ENCODE measurements at places on chromosomes 1 and 21.

- no peak for DNase-seq
These were observed 46.3 kb upstream of the TMPRSS15 start for GRCh38 chr21:18449605-18450550.

GRCh38 chr21:41927727-41928409 lies 25.9 kb downstream of the C2CD2 start:
- DNase-seq: peak; percentile 90

GRCh38 chr1:246791303-246791918 lies 67.2 kb downstream of the SCCPDH start:
- no peak for DNase-seq

- no peak for DNase-seq
These were observed 86.1 kb upstream of the KIAA0040 start for GRCh38 chr1:175278734-175279116.

DNA sequence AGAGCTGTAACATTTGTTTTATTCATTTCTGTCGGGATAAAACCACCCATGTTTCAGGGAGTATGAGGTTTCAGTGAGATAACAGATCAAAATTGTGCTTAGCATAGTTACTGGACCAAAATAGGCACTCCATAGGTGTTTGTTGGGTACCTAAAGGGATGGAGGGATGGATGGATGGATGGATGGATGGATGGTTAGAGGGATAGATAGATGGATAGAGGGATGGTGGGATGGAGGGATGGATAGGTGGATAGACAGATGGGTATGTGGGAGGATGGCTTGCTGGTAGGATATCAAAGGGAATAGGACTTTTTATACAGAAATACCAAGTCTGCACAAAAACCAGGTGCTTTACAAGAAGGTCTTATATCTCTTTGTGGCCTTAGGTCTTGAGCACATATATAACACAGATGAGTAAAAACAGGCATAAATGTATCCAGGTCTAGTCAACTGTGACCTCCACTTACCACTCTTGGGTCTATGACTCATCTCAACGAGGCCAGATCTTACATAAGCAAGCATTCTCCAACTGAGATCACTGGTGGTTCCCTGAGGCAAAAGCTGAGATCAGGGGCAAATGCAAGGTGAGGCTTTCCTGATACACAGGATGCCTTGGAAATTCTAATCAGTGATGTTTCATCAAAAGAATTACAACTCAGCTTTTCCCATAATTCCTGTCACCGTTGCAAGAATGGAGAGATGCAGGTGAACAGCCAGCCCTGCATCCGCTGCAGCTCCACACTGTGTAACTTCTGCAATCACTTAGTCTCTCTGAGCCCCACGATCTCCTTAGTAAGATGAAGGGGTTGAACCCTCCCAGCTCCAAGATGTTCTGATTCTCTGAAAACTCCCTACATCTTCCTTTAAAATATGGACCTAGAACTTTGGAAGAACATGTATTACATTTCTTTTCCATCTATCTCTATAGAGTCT lies 32.0 kb downstream of the PTAFR start:
- no peak for DNase-seq

GRCh38 chr1:87334351-87335174 lies 5.9 kb downstream of the LMO4 start:
- DNase-seq: no peak

- DNase-seq: no peak
These were observed 78.6 kb downstream of the EXTL2 start for GRCh38 chr1:100816049-100816448.

DNA sequence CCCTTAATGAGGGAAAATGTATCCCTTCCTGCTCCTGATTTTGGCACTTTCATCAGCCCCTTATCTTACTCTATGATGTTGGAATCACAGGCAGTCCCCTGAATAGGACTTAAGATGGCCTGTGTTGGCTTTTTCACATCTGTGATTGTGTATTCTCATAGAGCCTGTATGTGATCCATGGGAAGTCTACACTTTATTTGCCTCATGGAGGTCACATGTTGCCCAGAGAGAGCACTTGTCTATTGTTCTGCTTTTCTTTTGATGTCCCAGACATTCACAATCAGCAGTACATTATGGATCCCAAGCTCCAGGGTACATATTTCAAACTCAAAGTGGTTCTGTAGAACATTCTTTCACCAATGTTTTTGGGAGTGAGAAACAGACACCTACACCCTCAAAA lies 885.2 kb upstream of the ADGRL2 start:
- DNase-seq: no peak

DNA sequence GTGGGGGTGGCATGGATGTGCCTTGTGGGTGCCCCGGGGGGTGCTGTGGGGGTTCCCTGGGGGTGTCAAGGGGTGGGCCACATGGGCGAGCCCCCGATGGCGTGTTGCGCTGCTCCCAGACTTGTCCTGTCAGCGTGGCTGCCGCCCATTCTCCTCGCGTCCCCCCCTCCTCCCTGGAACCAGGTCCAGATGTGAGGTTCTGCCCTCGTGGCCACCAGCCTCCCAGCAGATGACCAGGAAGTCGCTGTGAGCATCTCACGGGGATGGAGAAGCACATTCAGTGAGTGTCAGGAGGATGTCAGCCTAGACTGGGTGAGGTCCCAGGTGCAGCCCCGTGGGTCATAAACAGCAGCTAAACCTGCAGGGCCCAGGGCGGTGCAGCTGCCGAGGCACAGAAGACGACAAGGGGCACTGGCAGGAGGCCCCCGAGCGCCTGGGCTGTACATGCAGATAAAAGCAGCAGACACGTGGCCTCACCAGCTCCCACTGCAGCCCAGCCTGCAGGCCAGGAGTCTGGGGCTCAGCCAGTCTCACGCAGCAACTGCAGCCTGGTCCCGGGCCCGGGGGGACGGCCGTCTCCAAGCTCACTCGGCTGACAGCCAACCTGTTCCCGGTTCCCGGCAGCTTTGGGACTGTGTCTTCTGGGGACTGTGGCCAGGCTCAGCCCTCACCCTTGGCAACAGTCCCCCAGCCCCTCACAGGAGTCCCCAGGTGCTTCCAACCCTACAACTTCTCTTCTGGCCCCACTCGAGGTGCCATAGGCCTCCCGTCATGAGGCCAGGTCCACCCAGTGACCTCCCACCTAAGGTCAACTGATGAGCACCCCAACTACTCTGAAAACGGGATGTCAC lies 17.5 kb upstream of the COL6A2 start:
- no peak for DNase-seq

DNA sequence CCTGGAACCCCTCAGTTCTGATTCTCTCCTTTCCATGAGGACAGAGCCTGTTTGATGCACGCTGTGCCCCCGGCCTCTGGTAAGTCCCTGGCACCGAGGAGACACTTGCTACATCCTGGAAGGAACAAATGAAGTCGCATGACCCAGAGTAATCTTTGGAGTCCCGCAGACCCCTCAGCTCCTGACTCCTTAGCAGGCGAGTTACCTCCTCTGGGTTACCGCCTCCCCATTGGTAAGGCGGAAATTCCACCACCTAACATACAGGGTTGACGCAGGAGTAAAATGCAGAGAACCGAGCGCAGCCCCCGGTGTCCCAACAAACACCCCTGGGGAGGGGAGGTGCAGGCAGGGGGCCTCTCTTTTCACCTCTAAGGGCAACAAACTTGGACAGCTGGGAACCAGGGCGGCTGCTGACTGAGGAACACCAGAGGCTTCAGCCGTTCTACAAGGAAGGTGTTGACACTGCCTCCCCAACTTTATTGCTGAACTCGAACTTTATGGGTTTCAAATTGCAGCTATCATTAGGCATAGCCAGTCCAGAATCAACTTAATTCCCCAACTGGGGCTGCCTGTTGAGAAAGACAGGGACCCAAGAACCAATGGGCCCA lies 115.3 kb upstream of the IFFO2 start:
- no peak for DNase-seq

DNA sequence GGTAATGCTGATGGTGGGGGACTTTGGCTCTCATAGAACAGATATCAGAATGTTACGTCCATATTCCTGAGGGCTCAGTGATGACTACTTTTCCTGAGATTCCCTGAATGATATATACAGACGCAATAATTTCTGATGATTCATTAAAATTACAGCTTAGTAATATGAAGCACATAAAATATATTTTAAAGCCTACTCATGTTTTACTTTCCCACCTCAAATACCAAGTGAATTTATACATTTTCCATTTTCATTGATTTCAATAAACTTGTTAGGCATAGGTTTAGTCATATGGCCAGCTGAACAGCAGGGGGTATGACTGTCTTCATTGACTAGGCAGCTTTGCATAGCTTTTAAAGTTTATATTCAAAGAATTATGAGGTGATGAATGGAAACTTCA lies 26.2 kb upstream of the PDC start:
- DNase-seq: no peak

DNA sequence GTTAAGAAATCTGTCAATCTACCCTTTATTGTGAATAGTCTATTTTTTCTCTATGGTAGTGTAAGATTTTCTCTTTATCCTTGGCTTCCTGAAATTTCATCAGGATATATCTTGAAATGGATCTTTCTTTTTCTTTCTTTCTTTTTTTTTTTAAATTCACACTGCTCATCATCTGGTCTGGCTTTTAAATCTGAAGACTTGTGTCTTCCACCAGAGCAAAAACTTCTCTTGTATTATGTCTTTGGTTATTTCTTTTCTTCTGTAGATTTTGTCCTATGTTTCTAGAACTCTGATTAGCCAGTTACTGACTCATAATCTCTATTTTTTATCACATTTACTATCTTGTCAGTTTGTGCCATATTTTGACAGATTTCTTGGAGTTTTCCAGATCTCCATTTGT lies 133.8 kb upstream of the LMO4 start:
- no peak for DNase-seq

DNA sequence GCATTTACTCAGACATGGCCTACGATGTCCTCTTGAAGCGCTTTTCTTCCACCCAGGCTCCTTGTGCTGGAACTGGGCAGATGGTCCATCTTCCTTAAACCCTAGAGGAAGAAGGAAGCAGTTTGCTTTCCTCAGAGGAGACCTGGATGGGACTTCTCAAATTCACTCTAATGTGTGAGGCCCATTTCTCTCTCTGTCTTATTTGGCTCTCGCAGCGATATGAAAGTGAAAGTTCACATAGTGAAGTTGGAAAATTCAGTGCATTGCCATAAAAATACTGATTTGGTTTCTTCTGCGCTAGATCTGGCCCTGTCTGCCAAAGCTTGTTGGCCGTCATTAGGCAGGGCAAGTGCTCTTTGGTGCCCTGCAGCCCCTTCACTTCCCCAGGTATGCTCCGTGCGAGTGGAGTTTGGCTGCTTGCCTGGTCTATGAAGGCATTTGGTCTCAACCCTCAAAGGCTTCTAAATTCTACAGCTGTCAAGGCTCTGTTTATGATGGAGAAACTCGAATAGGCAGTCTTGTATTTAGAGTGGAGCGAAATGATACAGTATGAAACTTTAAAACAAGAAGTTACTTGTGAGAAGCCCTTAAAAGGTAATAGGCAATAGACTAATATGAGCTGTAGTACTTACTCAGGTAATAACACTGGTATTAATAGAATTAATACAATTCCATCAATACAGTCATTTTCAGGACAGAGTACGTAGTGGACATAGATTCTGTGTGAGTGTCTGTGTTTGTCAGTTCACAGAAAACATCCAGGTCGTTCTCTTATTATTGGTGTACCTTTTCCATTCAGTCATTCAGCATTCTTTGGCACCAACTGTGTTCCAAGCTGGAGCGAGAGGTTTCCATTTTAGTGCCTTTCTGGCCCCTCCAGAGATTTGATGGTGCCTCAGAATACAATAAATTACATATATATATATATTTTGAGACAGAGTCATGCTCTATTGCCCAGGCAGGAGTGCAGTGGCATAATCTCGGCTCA lies 20.5 kb downstream of the SZRD1 start:
- DNase-seq: no peak

DNA sequence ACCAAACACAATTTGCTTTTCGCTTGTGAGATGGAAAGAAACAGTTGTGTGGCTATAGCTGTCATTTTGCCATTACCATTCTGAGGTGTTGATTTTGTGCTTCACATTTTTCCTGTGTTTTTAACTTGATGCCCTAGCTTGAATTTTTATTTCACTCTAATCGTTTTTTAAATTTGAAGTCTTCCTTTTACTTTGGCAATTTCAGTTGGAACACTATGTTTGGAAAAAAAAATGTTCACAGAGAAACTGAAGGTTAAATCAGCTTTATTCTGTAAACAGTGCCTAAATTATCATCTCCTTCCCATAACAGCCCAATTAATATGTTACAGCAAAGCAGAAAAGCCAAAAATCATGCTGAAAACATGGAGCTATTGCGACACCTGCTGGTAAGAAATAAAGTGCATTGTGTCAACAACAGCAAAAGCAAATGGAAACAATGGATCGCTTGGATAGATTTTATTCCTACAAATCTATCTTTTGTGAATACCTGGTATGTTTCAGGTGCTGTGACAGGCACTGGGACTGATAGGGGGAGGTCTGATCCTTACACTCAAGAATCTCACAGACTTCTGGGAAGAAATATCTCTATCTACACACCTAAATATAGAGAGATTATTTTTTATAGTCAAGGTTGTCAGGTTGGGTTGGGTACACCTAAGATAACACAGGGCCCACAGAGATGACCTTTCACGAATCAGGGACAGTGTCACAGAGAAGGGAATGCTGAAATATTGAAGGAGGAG lies 16.2 kb upstream of the ERICH3 start:
- DNase-seq: no peak

GRCh38 chr1:174230399-174230798 lies 71.1 kb downstream of the RABGAP1L start:
- no peak for DNase-seq

- DNase-seq: no peak
These were observed 821 bp upstream of the KHDRBS1 start for GRCh38 chr1:32012709-32013385.

- DNase-seq: no peak
These were observed 7.1 kb downstream of the MPZL1 start for GRCh38 chr1:167728818-167729410.

DNA sequence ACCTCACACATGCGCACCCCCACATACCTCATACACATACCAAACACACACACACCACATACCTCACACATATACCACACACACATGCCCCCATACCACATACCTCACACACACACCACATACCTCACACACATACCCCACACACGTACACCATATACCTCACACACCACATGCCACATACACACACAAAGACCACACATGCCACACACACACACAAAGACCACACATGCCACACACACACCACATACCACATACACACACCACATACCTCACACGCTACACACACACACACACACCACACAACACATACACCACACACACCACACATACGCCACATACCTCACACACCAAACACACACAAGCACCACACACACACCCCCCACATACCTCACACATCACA lies 30.0 kb downstream of the HIVEP3 start:
- DNase-seq: no peak

Measured in GF-D8 (cell line).